ENCODE measurements at places on chromosomes 5 and 9.
A peak's percentile ranks its signal among the peaks of the same experiment; 100 is the strongest.

- DNase-seq: no peak
Measured at GRCh38 chr5:143217804-143218160, 185.7 kb downstream of the NR3C1 start.

- no peak for DNase-seq
Measured at GRCh38 chr9:116270546-116270945, 117.0 kb downstream of the PAPPA start.

DNA sequence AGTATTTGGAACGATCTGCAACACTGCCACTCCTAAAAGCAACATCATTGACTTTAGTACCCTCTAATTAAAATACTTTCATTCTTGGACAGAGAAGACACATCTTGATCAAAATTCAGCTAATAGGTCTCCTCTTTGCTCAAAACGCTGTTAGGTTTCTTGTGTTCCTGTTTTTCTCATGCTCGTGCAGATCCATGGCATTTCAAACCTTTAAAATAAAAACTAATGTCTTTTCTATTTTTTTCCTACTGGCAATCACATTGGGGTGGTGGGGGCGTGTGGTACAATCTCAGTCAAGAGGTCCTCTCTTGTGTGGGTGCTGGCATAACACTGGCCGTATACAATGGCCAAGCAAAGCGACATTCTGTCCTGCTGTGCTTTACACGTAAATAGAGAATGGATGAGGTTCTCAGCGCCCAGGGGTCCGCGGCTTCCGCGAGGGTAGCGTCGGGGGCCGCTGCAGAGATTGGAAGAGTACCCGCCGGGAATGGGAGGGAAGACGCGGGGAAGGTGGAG, 315 bp upstream of the GPR150 start:
- no peak for DNase-seq

DNA sequence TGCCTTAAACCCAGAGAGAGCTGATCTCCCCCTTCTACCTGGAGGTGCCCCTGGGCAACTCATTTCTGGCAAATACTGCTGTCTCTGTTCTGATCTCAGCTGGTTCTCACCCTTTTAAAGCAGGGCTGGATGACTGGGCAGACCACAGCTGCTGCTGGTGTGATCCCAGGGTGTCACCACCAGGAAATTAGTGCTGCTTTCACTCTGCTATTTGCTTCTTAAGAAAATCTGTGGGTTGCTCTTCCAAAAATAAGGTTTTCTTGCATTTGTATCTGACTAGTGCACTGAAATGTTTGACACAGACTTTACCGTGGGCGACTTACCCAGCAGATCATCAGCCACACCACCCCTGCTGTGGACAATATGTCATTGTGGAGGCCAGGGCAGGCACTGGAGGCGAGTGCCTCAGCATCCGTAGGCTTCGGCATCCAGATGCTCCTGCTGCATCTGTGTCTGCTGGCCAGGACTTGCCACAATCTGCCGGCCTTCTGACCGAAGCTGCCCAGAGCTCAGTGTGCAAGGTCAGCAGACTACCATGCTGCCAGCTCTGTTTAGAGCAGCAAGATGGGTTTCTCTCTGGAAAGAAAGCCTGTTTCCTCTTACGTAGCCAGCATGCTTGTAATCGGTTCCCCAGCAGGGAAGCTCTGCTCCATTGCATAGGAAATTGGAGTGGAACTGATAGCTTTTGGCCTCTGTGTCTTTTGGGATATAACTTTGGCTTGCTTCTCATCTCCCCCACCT, 13.6 kb downstream of the ARHGAP26 start:
- peak; percentile 71 for DNase-seq

- no peak for DNase-seq
Measured at GRCh38 chr9:108163321-108164005, 673.9 kb upstream of the KLF4 start.

DNA sequence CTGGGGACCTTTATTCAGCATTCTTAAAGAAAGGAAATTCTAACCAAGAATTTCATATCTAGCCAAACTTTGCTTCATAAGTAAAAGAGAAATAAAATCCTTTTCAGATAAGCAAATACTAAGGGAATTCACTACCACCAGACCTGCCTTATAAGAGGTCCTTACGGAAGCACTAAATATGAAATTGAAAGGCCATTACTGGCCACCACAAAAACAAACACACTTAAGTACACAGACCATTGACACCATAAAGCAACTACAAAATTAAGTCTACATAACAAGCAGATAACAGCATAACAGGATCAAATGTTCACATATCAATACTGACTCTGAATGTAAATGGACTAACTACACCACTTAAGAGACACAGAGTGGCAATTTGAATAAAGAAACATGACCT, 361.4 kb upstream of the POU5F2 start:
- no peak for DNase-seq

GRCh38 chr5:149526845-149527590, 24.2 kb downstream of the CSNK1A1 start:
- DNase-seq: no peak

DNA sequence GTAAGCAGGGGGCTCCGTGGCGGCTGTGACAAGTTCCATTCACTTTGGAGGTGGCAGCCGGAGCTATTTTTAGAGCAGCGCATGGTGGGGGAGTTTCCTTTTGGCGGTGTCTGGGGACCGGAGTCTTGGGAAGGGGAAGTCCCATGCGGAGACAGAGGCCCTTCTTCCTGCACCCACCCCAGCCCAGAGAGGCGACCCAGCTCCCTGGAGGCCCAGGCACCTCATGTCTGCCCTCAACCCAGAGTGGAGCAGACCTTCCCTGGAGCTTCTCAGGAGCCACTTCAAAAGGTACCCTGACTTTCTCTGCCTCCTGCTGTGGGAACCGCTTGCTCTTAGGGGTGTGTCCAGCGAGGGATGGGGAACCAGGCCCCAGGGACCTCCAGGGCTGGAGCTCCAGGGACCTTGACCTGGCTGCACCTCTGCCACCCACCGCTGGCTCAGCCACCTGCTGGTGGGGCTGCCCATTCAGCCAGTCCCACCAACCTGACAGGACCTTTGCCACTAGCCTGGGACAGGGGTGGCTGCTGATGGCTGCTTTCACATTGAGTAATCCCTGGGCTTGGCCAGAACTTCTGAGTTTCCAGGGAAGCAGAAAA, 34.1 kb downstream of the NEK6 start:
- DNase-seq: peak; percentile 46

DNA sequence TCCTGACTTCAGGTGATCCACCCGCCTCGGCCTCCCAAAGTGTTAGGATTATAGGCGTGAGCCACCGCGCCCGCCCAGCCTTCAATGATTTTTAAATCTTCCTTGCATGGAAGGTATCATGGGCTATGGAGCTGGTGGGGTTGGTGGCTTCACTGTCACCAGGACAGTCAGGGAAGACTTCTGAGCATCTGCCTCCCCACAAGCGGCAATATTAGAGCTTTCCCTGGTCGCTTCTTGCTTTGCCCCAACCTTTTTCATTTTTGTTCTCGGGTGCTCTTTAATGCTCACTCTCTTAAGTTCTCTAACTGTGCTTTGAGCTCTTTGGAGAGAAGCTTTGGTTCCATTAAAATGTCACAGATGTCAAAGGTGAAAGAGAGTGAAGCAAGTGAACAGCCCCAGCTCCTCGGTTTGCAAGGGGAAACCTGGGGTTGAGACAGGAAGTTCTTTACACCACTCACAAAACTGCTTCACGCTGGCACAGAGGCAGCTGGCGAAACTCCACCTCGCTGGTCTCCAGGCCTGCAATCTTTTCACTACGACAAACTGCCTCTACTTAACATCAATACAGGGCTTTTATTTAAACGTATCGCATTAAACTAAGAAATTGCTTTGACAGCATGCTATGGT, 142.5 kb upstream of the RETREG1 start:
- no peak for DNase-seq

DNA sequence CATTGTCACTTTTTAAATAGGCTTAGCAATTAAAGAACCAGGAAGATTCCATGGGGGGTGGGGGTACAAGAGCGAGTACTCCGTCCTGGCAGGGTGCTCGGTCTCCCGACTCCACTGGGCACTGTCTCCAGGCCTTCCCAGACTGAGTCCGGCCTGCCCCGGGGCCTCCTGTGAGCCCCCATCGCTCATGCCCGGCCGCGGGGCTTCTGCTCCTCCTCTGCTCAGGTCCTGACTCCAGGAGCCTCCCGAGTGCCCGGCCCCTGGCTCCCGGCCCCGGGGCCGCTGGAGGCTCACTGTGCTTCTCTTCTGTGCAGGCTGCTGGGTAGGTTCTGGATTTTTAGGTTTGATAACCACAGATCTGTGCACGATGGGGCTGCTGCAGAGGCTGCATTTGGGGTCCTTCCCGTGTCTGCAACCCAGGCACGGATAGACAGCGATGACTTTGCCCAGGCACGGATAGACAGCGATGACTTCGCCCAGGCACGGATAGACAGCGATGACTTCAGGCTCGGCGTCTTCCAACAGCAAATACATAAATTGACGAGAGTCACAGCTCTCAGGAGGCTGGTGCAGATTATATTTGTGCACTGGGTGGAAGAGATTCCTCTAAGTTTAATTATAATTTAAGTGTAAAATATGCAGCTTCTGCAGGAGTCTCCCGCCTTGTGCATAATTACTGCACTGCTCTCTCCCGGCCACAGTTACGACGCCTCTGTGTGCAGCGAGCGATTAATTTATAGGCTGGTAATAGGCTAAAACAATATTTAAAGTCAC, 74.8 kb upstream of the RXRA start:
- DNase-seq: no peak

DNA sequence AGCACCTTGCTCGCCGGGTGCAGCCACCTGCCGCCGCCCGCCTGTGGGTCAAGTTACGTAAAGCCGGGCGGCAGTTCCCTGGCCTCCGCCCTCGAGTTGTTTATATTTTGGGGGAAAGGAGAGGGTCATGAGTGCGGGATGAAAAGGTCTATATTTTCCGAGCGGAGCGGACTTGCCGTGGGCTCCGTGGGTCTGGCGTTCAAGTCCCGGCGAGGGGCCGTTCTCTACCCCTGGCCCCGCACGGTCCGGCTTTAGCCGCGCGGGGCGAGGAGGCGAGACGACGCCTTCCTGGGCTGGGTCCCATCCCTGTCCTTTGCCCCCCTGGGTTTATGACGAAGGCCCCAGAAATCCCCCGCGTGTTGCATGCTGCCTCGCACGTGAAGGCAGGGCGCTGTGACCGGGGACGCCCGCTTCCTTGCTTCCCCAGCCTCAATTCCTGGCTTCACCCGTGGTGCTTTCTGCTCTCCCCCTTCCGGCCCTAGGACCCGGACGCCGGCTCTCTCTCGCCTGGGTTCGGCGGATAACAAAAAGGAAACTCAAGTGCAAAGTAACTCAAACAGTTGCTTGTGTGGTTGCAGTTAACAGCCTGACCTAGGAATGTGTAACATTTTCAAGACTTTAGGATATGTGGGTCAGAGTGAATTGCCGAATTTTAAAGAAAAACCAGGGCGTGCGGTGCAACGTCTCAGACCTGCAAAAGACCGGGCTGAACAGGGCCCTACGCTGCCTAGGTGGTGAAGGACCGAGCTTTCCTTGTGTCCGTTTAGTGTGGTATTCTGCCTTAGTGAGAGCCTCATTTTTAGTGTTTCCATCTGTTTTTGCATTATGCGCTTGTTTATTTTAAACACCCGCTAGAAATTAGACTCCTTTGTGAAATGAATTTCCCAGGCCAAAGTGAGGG, 810 bp downstream of the VPS13A start:
- DNase-seq: peak; percentile 58
